Fibroblast of pulmonary artery (primary cell): ENCODE measurements at places on chromosomes 7 and 10.

DNA sequence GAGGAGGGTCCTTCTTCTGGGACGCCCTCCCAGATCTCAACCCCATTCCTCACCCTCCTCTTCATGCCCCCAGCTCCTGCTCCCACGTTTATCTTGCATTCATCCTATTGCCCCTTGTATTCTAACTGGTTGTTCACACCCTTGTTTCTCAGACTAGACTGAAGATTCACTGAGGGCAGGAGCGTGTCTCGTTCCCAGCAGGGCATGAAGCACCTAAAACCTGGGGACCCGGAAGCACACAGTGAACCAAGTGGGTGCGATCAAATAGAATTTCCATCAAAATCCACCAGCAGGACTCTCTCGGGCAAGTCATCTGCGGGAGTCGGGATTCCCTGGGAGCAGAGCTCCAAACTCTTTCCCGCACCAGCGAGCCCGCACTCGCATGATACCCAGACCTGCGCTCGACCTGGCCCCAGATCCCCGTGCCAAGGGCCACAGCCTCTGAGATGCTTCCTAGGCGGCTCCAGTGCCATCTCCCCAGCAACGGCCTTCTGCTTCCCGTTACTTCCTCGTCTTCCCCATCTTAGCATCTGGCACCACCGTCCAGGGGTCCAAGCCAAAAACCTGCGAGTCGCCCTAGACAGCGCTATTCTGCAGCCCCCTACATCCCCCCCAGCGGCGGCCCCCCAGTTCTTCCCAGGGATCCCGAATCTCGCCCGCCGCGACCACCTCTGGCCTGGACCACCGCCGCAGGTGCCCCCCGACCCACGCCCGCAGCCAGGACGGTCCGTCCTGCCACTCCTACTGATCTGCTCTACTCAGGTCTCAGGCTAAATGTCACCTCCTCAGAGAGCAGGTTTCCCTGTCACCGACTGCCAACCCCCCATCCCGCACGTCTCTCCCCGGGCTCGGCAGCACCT is 6.1 kb upstream of the GBX1 start:
- DNase-seq = no peak

- no peak for DNase-seq
Measured at GRCh38 chr10:102501201-102502028, 1.1 kb downstream of the ACTR1A start.

DNA sequence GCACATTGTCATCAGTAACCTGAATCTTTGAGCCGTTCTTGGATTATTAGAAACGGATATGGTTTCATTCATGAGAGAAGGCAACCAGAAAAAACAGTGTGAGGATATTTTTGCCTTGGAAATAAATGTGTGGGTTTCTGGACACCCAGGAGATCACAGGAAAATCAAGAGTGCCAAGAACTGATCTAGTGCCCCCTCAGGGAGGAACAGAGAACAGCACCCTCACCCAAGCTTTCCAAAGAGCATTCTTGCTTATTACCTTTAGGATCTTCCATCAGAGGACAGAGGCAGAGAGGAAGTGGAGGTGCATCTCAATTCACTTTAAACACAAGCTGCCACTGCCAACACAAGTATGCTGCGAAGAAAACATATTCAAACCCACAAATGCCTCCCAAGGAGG is 851.5 kb upstream of the COBL start:
- DNase-seq = no peak

GRCh38 chr10:23525406-23525805 is 86.5 kb downstream of the OTUD1 start:
- peak; percentile 50 for DNase-seq

GRCh38 chr7:40921589-40922315 is 781.1 kb downstream of the INHBA start:
- DNase-seq = no peak

GRCh38 chr7:69873512-69873911 is 275.2 kb downstream of the AUTS2 start:
- no peak for DNase-seq

- no peak for DNase-seq
Measured at GRCh38 chr10:86305521-86305920, 61.1 kb downstream of the GRID1 start.

DNA sequence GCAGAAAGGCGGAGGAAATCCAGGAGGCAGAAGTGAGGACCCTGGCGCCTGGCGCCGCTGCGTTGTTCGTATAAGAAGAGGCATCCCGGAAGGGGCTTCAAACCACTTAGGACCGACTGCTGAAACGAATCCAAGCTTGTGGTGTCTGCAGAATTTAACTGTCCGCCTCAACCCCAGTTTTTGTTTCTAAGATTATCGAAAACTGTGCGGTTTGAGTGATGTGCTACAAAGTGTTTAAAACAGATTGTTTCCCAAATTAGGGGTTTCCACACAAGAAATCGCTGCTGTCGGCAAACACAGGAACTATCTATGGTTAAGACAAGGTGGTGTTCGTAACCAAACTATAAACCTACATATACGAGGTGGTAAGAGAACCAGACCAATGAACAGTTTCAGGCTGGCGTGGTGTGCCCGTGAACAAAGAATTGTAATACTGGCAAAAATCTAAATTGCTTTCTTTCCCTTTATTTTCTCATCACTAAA is 835 bp upstream of the DGKI start:
- no peak for DNase-seq

DNA sequence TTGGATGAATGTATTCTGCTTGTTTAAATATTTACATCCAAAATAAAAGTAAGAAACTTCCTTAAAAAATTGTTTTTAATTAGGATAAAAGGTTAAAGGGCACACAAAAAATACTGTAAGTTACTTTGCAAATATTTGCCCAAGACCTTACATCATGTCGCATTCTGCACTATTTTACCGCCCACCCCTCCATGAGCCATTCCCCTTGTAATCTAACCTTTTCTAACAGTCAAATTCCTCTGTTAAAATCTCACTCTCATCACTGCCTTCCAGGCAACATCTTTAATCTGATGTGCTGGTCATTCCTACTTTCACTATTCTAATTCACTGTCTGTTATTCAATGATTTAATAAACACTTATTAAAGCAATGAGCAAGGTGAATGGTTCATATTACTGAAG is 23.2 kb downstream of the TSPAN12 start:
- no peak for DNase-seq

DNA sequence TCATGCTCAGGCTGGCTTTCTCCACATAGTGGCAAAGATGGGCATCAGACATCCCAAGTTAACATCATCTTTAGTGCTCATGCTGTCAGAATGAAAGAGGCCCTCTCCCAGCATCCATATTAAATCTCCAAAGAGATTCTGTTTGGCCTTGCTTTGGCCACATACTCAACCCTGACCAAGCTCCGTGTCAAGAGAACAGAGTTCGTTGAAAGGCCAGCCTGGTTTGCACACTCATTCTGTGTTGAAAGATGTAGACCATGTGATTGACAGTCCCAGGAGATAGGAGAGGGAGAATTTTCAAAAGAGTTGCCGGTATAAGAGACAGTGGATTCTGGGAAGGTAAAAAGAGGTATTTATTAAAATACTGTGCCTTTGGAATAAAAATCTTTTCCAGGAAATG is 19.7 kb downstream of the MET start:
- peak; percentile 48 for DNase-seq

DNA sequence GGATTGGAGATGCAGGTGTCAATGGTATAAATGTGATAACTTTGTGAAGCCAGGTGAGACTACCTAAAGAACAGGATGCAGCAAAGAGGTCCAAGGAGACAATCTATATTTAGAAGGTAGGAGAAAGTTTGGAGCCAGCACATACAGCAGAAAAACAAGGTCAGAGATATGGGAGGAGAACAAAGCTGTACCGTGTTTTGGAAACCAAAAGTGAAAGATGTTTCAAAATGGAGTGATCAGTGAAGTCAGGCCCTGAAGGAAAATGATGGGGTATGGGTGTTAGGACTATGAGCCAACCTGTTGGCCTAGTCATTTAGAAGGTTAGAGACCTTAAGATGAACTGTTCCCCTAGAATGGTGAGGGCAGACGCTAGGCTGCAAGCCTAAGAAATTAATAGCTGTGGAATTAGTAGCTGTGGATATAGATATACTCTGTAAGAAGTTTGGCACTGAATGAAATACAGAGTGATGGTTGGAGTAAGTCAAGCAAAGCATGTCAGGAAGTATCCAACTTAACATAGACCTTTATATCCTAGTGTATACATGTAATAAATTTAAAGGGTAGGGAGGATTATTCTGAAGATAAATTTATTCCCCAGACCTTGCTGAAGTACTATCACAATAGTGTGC is 149.8 kb upstream of the WNT16 start:
- DNase-seq = no peak

GRCh38 chr10:103804871-103805270 is 50.5 kb downstream of the SH3PXD2A start:
- no peak for DNase-seq

GRCh38 chr10:71223347-71224058 is 11.1 kb downstream of the UNC5B start:
- no peak for DNase-seq

GRCh38 chr7:88615336-88615735 is 144.2 kb upstream of the ZNF804B start:
- no peak for DNase-seq

DNA sequence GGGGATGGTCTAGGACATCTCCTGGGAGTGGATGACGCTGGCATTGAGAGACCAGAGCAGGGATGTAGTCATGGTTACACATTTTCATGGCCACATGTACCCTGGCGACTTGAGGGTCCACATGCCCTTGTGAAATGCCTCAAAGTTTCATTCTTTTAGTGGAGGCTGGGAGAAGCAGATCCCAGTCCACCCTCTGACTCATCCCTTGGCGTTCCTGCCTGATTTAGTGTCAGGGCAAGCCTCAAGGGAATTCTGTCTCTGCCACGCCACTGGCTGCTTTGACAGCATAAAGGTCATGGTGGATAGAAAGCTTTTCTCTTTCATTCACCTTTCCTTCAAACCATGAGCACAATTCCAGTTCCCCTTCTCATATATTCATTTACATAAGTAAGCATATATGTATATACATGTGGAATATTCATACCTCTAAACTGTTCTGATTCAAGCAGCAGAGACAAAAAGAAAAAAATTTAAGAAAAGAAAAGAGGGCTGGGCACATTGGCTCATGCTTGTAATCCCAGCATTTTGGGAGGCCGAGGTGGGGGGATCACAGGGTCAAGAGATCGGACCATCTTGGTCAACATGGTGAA is 21.8 kb upstream of the KIF5B start:
- DNase-seq = peak; percentile 63

DNA sequence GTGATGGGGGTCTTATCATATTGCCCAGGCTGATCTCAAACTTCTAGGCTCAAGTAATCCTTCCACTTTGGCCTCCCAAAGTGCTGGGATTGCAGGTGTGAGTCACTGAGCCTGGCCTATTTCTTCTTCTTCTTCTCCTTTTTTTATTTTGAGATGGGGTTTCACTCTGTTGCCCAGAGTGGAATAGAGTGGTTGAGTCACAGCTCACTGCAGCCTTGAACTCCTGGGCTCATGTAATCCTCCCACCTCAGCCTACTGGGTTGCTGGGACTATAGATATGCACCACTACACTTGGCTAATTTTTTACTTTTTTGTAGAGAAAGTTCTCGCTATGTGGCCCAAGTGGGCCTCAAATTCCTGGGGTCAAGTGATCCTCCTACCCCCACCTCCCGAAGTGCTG is 124.3 kb downstream of the SKIDA1 start:
- DNase-seq = no peak
